ENCODE measurements at places on chromosomes 12 and 14.
A peak's percentile ranks its signal among the peaks of the same experiment; 100 is the strongest.

DNA sequence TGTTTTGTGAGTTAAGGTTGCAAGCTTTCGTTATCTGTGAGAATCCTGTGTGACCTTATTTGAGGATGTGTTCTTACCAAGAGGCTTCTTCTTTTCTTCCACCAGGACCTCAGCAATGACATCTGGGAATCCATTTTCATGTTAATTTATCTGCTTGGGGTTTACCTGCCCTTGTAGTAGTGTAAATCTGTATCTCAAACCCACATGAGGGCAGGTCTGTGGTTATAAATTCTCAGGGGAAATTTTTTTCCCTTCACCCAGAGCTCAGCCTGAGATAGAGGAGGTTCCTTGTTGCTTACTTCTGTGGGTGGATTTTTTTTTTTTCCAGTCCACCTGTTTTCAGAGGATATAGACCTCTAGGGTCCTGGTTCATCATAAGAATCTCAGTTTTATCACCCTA lies 70.8 kb downstream of the AKAP6 start:
- DNase-seq = no peak

GRCh38 chr12:67573566-67573965 lies 75.0 kb upstream of the DYRK2 start:
- no peak for DNase-seq

DNA sequence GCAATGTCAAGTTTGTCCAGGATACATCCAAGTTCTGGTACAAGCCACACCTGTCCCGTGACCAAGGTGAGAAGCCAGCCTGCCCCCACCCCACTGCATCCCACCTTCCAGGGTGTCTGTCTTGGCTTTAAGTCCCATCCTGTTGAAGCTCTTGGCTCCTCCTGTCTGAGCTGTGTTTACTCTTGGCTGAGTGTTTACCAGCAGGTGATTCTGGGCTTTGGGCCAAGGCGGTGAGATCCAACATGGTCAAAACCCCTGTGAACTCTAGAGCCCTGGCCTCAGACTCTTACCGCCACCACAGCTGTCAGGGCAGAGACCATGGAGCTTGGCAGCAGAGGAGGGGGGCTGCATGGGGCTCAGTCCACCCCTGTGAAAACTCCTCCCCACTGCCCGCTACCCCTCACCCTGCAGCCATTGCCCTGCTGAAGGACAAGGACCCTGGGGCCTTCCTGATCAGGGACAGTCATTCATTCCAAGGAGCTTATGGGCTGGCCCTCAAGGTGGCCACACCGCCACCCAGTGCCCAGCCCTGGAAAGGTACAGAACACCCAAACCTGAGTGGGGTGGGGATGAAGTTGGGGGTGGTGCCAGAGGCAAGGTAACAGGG lies 11.6 kb downstream of the TNS2 start:
- peak; percentile 79 for DNase-seq

- no peak for DNase-seq
Measured at GRCh38 chr12:23423796-23424195, 525.7 kb downstream of the SOX5 start.

GRCh38 chr12:118188690-118189371 lies 52.9 kb downstream of the PEBP1 start:
- no peak for DNase-seq

DNA sequence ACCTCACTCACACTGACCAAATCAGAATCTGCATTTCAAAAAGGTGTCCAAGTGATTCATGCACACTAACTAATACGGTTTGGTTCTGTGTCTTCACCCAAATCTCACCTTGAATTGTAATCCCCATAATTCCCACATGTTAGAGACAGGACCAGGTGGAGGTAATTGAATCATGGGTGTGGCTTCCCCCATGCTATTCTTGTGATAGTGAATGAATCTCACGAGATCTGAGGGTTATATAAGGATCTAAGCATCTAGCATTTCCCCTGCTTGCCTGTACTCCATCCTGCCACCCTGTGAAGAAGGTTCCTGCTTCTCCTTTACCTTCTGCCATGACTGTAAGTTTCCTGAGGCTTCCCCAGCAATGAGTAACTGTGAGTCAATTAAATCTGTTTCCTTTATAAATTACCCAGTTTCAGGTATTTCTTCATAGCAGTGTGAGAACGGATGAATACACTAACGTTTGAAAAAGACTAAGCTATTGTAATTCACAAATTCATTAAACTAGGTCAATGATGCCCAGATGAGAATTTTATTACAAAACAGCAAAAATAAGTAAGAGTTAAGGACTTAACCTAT lies 759.1 kb downstream of the GALC start:
- DNase-seq = no peak

DNA sequence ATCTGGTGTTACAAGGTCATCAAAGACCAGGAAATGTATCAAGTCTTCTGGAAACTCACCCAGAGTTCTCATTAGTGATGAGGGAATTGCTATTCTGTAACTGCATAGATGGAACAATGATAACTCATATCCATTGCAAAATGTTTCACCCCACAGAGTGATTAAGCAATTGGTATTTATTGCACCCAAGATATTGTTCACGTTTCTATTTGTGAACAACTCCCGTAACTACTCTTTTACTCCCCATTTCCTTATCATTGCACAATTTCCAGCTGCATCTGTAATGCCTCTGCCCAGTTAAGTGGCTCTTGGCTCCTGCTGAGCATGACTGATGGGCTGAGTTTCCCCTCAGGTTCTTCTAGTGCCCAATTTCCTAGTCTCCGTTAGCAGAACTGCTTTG lies 108.7 kb upstream of the PRICKLE1 start:
- no peak for DNase-seq

DNA sequence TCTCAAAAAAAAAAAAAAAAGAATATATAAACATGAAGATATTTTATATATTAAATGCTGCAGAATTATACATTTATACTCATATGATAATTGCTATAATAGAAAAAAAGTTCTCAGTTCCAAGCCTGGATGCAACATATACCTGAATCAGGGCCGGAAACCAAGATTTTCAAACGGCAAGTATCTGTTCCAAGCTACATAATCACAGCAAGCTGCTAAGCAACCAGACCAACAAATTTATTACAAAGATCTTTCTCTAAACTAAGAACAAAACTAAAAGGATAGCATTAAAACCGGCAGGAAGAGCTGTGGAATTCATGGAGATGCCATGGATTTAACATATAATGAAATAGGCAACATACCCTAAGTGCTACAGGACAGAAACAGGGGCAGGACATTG lies 7.1 kb downstream of the RACGAP1 start:
- DNase-seq = no peak

GRCh38 chr14:33120966-33121365 lies 182.3 kb downstream of the NPAS3 start:
- DNase-seq = no peak

- DNase-seq = no peak
Measured at GRCh38 chr14:55274751-55275150, 3.5 kb downstream of the FBXO34 start.

DNA sequence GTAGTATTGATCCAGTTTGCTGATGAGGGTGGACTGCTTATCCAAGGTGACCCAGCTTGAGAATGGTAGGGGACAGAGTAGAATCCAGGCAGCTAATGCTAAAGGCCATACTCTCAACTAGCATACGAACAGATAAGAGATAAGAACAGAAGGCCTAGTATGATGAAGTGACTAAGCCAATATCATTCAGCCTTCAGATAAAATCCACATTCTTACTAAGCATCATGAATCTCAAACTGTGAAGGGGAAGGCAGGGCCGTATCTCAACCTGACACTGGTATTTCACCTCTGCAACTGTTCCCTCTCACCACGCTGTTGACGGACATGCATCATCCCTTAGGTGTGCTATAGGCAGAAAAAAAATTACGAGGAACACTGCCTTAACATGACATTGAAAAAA lies 8.1 kb upstream of the CKAP4 start:
- DNase-seq = peak; percentile 2

DNA sequence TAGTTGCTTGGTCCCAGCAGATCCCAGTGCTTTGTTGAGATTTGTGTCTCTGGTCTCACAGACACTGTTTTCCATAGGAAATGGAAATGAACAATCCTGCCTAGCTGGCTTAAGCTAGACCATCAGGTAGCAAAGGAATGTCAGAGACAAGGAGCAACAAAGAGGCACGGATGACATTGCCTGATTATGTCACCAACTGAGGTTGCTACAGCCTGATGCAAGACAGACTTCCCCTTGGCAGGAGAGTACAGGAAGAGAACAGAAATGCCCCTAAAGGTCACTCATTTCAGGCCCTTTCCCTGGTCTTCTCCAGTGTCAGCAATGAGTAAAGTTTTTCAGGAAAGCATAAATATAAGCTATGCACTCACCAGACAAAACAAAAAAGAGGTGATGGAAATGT lies 2.0 kb upstream of the PRB2 start:
- DNase-seq = no peak

- no peak for DNase-seq
Measured at GRCh38 chr12:128803788-128804187, 20.0 kb downstream of the SLC15A4 start.

DNA sequence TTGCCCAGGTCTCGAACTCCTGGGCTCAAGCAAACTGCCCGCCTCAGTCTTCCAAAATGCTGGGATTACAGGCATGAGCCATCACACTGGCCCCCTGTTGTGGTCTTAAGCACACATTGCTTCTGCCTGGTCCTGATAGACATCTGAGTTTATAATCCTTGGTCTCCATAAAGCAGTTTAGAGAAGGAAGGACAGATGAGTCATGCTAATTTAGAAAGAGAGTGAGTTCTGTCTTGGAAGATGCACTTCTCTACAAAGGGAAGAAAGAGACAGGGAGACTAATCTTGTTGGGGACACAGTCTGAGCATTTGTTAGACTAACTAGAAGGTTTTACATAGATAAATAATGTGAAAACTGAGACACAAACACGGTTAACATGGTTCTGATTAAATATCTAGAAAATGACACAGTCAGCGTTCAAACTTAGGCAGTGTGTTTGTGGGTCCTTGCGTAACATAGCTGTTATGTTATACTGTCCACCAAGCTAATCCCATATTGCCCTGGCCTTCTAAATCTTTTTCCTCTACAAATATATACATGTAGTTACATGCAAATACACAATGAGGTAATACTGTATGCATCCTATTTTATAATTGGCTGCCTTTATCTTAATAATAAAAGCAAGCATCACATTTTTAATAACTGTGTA lies 31.0 kb downstream of the SAMD4A start:
- DNase-seq = no peak

GRCh38 chr12:62113366-62114011 lies 146.7 kb upstream of the USP15 start:
- no peak for DNase-seq

- DNase-seq = no peak
Measured at GRCh38 chr12:125685915-125686314, 620.7 kb downstream of the AACS start.

DNA sequence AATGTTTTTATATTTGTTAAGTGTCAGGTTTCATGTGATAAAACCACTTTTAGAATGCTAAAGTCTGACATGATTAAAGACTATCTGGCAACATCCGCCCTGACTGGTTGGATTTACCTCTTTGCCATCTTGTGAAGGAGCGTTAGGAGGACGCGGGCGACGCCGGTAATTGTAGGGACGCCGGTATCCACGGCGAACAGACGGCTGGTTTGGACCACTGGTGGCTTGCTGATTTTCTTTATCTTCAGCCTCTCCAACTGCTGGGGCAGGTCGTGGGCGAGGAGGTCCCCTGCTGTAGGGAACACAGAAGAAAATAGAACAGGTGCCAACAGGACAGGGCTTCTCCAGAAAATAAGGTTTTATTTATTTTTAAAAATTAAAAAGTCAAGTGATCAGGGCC lies 21.3 kb downstream of the YBX3 start:
- peak; percentile 57 for DNase-seq

DNA sequence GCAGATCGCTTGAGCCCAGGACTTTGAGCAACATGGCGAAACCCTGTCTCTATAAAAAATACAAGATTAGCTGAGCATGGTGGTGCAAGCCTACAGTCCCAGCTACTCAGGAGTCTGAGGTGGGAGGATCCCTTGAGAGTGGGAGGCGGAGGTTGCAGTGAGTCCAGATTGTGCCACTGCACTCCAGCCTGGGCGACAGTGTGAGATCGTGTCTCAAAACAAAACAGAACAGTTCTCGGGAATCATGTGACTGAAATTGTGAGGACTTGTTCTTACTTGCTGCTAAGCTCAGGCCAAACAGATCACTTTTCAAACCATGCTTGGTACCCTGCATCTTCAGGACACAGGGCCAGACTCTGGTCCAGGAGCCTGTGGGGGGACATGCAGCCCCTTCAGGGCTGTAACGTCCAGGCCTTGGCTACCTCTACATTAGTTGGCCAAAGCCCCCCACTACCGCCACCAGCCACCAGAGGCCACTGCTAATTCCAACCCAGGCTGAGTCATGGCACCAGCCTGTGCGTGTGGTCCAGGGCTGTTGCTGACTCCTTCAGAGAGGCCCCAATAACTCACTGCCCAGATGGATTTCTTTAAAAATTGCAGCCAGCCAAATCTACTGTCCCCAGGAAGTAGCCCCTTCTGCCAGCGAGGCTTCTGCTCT lies 33.4 kb upstream of the SYNDIG1L start:
- DNase-seq = peak; percentile 41

DNA sequence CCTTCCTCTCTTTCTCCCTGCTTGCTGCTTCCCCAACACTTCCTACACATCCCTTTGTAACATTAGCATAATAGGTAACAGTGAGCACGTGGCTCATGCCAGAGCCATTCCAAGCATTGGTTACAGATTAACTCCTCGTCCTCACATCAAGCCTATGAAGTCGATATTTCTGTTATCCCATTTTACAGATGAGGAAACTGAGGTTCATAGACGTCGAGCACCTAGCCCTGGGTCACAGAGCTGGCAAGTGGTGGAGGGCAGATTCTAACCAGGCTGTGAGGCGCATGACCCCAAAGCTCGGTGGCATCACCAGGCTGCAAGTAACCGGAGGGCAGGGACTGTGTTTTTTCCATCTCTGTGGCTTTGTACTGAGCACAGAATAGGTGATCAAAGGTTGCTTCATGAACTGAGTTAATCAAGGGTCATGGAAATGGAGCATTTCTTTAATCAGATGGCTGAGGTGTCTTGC lies 5.7 kb upstream of the SERPINA1 start:
- DNase-seq = no peak

GRCh38 chr12:78290606-78291345 lies 460.1 kb downstream of the NAV3 start:
- no peak for DNase-seq

- no peak for DNase-seq
Measured at GRCh38 chr12:69886109-69886508, 61.1 kb downstream of the MYRFL start.

DNA sequence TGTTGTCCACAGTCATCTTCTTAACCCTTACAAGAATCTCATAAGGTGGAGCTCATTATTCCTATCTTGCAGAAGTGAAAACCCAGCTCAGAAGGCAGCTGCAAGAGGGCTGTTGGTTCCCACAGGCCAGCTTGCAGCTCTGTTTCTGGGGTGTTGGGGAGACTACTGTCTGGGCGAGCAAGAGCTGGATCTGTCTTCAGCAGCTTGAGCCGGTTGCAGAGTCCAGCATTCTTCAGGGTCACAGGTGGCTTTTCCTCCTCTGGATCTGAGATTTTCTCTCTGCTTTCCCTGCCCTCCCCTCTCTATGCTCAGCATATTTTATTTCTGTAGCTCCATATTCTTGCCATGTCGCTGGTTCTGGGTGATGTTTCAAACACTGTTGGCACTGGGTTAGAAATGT lies 87.4 kb downstream of the PAPOLA start:
- DNase-seq = no peak

GRCh38 chr14:51201890-51202289 lies 38.2 kb upstream of the TMX1 start:
- DNase-seq = no peak

- DNase-seq = no peak
Measured at GRCh38 chr14:74211945-74212580, 27.2 kb upstream of the VSX2 start.

- no peak for DNase-seq
Measured at GRCh38 chr14:103070971-103071542, 13.0 kb upstream of the LBHD2 start.
